ENCODE measurements at places on chromosomes 7 and 10. TPM values are rescaled to one million over a fixed set of nuclear protein-coding genes. Genes with fewer than 3 reads are reported as not detected.

Gene CD36
- 735 TPM for polyA plus RNA-seq

Gene COL13A1
- not detected for polyA plus RNA-seq

Gene AQP1
- polyA plus RNA-seq = 0.03 TPM

Gene CPEB3
- 1.8 TPM for polyA plus RNA-seq

Gene TWIST1
- polyA plus RNA-seq = not detected

Gene GCK
- polyA plus RNA-seq = not detected

Gene CYP2C19
- polyA plus RNA-seq = not detected

Gene MKX
- polyA plus RNA-seq = not detected

Gene ASZ1
- not detected for polyA plus RNA-seq

Gene RARRES2
- not detected for polyA plus RNA-seq

Gene KMT2E
- polyA plus RNA-seq = 33.1 TPM

Gene POR
- polyA plus RNA-seq = 102 TPM

Gene ENTPD7
- 2.9 TPM for polyA plus RNA-seq

Gene SLC37A3
- 3.1 TPM for polyA plus RNA-seq
